ENCODE measurements at places on chromosomes 2 and 18.

- no peak for DNase-seq
Observed at GRCh38 chr18:48800466-48800865, 150.3 kb downstream of the SMAD7 start.

- DNase-seq = no peak
Observed at GRCh38 chr2:235191978-235192377, 240.2 kb downstream of the SH3BP4 start.

GRCh38 chr2:97997784-97998392 lies 2.1 kb upstream of the TMEM131 start:
- DNase-seq = no peak

DNA sequence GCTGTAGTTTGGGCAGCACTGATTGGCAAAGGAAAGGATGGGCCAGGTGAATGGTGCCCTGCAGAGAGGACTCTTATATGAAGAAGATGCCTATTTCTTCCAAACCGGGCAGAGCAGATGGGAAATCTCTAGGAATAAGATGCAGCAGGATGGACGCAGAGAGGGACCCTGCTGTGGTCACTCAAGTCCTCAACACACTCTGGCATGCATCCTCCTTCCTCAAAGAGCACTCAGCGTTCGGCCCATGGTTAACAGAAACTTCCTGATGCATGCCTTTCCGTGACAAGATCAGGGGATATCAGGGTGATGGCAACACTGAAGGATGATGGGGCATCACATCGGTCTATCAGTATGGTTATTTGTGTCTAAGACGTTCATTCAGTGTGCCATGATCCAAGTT lies 232.7 kb downstream of the TTC32 start:
- no peak for DNase-seq

DNA sequence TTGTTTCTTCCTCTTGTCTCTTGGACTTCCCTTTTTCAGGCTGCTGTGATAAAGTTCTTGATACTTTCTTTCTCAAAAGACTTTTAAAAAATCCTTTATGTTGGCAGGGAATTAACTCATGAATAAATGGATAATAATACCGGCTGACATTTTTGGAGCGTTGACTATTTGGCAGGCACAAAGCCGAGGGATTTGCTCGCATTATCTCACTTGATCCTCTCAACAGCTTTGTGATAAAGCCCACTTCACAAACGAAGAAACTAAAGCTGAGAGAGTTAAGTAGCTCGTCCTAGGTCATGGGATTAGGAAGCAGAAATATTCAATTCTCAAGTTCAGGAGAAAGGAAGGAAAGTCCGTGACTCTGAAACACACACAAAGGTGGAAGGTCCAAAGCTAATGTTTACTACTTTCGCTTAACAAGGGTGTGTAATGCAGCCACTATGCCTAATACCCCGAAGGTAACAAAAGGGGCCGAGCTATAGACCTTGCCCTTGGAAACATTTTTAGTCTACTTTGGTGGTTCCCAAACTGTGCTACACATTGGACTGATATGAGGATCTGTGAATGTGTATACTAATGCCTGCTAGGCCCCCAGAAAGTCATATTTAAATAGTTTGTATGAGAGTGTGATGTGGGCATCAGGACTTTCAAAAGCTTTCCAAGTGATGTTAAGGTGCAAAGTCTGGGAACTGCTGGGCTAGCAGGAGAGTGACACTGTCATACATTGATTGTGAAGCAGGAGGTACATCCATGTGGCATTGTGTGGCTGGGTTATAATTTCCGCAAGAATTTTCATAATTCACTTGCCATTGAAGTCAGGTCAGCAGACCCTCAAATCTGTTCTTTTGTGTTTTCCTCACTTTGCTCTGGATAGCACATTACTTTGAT lies 508.4 kb downstream of the PLCL1 start:
- DNase-seq = no peak

DNA sequence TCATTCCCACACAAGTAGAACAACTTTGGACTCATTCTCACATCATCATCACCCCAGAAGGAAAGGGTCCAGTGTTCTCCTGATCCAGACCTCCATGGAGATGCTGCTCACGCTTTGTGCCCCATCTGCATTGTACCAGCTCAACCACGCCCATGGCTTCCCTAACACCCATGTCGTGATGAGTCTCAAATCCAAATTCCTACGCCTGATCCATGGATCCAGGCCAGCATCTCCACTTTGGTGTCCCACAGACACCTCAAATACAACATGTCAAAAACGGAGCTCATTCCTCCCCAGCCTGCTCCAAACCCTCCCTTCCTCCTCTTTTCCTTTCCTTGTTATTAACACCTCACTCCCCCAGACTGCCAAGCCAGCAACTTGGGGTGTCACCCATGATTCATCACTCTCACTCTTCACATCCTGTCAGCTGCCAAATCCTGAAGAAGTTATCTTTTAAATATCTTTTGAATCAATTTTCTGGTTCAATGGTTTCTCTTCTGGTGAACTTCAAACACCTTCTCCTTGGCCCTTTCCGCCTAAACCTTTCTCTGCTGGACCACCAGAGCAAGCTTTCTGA lies 30.2 kb upstream of the FAM124B start:
- no peak for DNase-seq

DNA sequence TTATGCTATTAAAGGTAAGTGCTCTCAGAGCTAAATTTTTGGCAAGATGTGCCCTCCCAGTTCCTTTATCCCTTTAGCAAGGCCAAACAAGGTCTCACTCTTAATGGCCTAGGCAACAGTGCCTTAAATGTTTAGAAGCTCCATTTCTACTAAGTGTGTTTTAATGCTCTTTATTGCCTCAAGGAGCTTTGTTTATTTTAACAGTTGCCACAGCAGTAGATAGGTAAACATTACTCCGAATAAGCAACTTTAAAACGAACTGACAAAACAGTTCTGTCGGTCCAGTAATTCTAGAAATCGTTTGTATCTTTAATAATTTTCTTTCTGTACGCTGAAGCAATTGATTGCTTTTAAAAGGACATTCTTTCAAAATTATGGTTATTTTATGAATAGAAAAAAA lies 74.5 kb downstream of the PIEZO2 start:
- no peak for DNase-seq

DNA sequence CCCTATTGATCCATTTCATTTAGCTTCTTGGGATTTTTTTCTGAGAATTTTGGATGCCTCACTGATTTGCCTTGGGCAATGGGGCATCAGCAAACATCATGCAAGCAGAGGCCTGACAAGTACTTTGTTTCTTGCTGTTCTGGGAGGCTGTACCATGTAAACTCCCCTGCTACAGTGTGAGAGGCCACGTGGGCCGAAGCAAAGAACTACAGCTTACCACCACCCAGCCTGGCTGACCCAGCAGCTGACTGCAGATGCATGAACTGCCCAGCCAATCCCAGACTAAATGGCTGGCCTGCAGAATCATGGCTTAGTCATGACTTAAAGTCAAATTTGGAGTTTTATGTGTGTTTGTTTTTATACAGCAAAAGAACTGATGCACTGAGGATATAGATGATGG lies 579.9 kb downstream of the CNTNAP5 start:
- no peak for DNase-seq

DNA sequence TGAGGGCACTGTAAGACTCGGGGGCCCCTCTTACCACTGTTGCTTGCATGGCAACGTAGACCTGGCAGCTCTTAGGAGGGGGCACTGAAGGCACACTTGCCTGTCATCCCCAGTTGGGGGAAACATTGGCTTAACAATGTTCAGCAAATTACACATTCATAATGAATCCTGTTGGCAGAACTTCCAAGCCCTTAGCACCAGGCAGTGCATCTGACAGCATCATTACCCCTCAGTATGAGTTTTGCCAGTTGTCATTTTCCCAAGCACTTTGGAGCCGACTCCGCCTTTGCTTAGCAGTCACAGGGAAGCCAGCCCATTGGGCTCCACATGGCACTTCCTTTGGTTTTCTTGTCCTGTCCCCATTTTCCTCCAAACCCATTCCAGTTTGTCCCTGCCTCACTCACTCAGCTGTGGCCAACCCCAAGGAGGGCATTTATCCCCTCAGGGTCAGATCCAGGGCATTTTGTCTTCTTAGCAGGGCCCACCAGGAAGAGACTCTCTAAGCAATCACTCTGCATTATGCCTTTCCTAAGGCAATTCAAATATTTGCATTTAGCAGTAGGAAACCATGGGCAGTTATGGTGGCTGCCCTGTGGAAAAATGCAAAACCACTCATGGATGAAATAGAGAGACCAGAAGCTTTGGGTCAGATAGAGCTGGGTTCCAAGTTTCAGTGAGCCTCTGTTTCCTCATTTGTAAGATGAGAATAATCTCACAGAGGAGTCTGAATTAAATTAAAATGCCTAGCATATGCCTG lies 73.9 kb downstream of the VSNL1 start:
- no peak for DNase-seq

- no peak for DNase-seq
Observed at GRCh38 chr18:9321017-9321452, 13.5 kb upstream of the TWSG1 start.

- no peak for DNase-seq
Observed at GRCh38 chr18:44997174-44997573, 316.5 kb downstream of the SETBP1 start.

DNA sequence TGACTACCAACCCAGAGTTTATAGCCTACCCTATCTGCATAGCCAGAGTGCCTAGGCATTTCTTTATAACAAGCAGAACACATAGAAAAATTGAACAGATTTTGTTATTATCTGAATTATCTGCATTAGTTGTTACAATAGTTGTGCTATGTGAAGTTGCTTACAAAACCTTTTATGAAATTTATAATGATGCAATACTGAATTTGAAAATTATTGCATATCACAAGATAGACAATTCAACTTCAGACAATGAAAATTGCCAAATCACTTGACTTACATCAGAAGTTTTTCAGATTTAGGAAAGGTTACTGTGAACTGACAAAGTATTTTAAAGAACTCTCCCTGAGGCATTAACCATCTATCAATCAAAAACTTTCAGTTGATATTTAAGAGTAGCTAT lies 437.9 kb upstream of the PIK3C3 start:
- no peak for DNase-seq

GRCh38 chr2:18889565-18890332 lies 300.4 kb upstream of the NT5C1B start:
- no peak for DNase-seq

- DNase-seq = no peak
Observed at GRCh38 chr2:289362-290089, 1.6 kb upstream of the ALKAL2 start.

DNA sequence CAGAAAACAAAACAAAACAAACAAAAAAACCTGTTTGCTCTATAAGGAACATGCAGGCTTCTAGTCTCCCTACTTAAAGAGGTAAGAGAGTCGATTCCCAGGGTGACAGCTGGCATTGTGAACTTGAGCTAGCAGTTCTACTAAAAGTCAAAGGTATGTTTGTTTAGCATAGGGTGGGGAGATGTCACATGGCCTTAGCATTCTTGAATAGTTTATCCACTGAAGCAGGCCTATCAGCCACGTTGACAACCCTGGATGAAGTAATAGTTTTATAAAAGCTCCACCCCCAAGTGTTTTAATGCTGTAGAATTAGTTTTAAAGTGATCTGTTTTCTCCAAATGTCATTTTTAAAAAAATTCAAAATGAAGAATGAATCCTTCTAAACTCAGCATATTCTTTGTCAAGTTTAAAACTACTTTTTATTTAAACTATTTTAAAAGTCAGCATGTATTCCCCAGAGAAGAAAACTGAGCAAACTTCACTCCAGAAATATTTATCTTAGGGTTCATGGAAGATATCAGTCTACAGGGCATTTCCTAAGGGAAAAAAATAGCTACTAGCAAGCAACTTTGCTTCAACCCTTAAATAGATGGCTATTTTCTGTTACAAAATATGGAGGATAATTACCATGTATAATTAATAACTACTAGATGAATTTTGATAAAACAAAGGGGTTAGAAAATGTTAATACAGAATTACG lies 1.7 kb downstream of the MYOM1 start:
- DNase-seq = no peak

- no peak for DNase-seq
Observed at GRCh38 chr18:7604361-7604760, 37.2 kb downstream of the PTPRM start.

DNA sequence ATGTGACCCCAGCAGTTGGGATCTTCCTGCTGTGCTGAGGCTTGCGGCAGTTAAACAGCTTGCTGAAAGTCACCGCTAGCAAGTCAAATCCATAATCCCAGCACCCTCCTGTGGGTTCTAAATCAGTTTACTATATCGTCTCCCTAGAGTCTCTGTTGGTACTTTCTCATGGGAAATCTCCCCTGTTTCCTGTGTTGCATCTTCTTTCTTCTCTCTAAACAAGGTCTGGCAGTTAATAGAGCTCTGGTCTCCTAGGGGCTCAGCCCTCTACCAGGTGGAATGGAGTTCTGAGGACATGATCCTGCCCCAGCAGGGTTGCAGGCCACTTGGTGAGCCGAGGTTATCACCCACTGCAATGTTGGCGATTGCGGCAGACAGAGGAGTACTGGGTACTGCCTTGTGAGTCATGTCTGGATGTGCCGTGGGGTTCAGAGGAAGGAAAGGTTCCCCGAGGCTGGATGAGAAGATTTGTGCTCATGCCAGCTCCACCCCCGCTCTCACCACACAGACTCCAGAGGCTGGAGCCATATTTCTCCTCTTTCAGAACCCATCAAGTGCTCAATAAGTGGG lies 59.4 kb upstream of the SIX2 start:
- DNase-seq = no peak

DNA sequence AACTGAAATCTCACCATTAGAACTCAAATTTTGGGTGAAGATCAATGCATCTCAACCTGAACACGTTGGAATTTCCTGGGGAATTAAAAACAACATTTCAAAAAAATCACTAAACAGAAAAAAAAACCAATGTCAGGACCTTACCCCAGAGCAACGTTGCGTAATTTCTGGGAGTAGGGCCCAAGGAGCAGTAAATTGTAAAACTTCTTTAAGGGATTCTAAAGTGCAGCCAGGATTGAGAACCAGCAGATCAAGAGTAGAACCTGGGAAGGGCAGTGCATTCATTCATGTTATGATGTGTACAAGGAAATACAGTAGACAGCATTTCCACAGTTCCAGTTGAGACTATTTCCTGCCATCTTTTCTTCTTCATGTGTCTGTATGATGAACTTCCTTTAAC lies 56.9 kb downstream of the RHBDD1 start:
- DNase-seq = no peak

- no peak for DNase-seq
Observed at GRCh38 chr2:181764095-181764963, 84.0 kb upstream of the NEUROD1 start.

- DNase-seq = no peak
Observed at GRCh38 chr18:49788327-49788898, 24.9 kb downstream of the ACAA2 start.

DNA sequence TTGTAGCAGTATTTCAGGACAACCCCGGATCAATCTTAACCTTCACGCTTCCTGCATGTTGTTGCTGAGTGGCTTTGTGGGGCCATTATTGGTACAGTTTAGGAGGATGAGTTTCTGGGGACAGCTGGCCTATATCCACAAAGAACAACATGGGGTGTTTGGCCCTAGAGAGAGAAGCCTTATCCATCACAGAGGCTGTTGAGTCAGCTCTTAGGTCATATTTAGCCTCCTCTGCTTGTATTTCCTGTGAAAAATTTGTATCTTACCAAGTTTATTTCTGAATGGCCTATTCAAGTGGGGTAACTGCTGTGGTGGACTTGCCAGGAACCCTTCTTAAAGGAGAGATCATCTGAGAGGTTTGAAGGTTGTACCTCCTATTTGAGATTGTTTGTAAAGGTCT lies 77.6 kb downstream of the MAP4K4 start:
- DNase-seq = no peak
